Vagina (tissue), 2 donors: ENCODE measurements at places on chromosomes 1 and 21.

GRCh38 chr1:234528074-234528865, 49.3 kb upstream of the TARBP1 start:
- no peak for DNase-seq

DNA sequence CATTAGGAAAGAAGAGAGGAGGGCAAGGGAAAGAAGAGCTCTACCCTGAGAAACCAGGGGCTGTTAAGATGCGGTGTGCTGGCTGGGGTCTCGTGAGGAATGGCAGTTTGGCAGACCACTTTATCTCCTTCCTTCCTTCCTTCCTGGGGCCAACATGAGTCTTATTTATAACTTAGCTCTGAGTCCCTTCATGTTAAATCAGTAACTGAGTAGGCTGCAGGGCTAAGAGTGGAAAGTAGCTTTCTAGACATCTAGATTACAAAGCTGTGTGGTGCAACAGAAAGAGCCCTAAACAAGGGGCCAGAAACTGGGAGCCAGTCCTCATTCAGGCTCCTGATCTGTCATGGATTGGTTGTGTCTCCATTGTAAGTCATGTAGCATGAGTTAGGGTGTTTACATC, 135.4 kb upstream of the DUSP10 start:
- DNase-seq: no peak

DNA sequence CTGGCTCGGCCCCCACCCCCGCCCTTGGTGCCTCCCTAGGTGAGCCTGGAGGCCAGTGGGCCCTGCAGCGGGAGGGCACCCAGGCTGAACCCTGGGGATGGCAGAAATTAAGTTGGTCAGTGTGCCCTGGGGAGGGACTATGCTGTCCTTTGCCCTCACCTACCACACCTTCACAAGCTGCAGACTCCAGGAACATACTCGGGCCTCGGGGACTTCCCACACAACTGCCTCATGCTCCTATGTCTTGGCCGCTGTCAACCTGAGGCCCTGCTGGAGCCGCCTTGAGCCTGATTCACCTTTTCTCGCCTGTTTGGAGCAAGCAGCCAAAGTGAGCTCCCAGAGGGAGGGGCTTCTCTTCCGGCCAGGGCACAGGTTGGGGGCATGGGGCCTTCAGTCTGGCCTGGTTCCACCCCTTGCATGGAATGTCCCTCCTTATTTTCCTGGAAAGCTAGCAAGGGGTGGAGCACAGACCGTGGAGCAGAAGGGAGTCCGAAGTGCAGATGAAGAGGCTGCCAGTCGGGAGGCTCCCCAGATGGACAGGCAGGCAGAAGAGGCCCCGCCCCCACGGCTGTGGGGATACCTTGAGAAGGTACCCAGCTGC, 24.7 kb downstream of the KNCN start:
- DNase-seq: no peak

DNA sequence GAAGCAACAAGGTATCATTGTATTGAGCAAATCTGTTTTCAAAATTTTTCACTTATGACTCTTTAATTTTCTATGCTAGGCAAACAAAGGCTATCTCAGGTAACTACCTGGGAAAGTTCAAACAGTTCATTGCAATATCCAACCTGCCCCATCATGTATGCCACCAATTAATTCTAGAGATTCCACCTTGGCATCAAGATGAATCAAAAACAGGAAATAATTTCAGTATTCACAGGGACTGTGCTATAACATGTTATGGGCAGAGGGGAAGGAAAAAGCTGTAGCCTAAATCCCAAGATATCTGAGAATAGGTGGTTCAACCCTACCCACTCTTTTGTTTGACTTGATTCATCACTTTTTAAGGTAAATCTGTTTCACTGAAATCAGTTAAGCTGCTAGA, 67.5 kb upstream of the SH3GLB1 start:
- no peak for DNase-seq

DNA sequence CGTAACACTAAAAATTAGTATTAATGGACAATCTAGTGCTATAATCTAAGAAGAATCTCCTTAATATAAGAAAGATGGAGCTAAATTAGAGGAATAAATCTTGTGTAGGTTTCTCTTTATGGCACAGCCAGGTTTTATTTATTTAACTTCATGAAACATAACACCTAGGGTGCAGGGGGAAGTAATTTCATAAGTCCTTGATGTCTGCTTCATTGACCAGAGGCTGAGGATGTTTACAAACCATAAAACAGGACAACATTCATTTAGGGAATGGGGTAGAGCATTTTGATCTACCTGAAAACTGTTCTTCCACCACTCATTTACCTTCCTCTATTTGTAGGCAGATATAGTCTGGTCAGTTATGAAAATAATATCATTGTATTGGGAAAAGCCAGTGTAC, 95.5 kb downstream of the NGF start:
- DNase-seq: no peak

- DNase-seq: no peak
These were observed at the start of gene COL18A1 for GRCh38 chr21:45404730-45405270. TSS of gene COL18A1 (plus strand) at chr21:45405165. CDS start at chr21:45405231, 66 bp downstream.

DNA sequence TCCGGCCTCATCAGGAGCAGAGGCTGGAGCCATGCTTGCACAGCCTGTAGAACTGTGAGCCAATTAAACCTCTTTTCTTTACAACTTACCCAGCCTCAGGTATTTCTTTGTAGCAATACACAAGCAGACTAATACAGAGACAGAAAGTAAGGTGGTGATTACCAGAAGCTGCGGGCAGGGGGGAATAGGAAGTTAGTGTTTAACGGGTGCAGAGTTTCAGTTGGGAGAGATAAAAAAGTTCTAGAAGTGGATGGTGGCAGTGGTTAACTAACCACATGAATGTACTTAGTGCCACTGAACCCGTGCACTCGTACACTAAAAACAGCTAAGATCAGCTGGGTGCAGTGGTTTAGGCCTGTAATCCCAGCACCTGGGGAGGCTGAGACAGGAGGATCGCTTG, 80.4 kb upstream of the TARDBP start:
- DNase-seq: no peak

- DNase-seq: no peak
These were observed 17.7 kb downstream of the DDAH1 start for GRCh38 chr1:85447006-85447943.

- no peak for DNase-seq
These were observed 523.6 kb upstream of the PLXNA2 start for GRCh38 chr1:208767816-208768215.

GRCh38 chr1:58162952-58163550, 383.5 kb downstream of the OMA1 start:
- DNase-seq: no peak

GRCh38 chr1:37746806-37747205, 18.1 kb downstream of the EPHA10 start:
- no peak for DNase-seq

DNA sequence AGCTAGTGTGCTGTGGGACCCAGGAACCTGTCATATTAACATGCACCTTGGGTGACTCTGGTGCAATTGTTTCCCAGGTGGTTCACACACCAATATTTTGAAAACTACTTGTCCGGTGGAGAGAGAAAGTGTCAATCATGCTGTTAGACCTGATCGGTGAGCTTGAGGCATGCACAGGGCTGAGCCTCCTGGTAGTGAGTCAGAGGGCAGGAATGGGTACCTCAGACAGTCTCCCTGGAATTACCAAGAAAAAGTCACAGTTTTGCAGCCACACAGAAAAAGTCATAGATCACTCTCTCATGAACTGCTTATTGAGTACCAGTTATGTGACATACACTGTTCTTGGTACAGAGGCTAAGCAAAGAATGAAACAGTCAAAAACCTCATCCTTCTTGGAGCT, 140.1 kb upstream of the NFIA start:
- no peak for DNase-seq

DNA sequence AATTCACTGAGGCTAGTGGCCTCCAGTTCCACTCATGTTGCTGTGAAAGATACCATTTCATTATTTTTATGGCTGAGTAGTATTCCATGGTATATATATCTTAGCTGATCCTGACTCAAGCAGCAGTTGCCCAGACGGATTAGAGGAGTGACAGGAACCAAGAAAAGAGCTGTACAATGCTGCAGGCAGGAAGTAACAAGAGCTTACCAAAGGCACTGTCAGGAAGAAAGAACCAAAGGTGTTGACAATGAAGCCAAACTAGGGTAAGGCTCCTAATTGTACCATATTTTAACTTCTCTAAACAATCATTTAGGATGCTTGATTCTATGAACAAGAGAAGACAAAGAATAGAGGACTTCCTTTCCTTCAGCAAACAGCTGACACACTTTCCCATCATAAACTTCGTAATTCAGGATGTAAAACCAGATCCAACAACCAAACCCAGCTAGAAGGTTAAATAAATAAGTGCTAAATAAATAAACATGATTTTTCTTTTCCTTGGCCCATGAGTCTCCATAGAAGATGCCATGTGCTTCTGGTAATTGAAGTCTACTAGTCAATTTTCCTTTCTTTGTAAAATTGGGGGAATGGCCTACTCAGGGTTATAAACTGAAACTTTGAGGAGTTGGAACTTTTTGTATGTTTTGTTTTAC, 248.2 kb upstream of the SGIP1 start:
- no peak for DNase-seq

DNA sequence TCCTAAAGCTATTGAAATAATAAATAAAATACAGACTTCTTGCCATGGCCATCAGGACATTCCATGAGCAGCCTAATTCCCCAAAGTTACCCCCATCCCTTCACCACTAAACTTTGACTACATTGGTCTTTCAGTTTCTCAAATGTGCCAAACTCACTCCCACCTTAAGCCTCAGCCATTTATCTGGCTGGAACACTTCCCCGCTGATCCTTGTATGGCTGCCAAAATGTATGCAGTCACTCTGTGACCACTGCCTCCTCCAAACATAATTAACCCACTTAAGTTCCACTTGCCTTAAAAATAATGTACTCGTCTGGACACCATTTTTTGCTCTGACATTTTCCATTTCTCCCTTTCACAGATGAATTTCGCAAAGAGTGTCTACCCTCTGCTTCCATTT, 407.4 kb downstream of the NTNG1 start:
- DNase-seq: no peak

DNA sequence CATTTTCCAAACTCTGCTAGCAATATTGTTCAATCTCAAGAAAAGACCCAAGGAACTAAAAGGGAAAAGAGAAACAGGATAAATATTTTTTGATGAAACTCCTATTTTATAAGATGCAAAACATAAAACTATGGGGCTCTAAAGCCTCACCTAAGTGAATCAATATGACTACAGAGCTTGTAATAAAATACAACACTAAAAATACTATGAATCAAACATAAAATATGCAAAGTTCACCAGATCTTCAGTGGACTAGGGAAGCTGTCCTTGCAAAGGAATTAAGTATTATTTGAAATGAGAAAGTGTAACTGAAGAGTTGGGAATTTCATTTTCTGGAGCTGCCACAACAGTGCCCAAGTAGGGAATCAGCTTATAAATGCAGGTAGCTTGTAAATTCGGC, 124.5 kb downstream of the CRB1 start:
- DNase-seq: no peak

DNA sequence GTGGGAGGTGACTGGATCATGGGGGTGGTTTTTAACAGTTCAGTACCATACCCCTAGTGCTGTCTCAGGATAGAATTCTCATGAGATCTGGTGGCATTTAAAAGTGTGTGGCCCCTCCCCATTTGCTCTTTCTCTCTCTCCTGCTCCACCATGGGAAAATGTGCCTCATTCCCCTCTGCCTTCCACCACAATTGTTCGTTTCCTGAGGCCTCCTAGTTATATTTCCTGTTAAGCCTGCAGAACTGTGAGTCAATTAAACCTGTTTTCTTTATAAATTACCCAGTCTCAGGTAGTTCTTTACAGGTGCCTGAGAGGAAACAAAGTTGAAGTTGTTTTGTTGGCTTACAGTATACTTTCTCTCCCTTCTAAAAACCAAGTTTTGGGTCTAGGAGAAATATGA, 23.1 kb upstream of the SLC22A15 start:
- DNase-seq: no peak

GRCh38 chr1:177023726-177024125, 140.8 kb downstream of the ASTN1 start:
- no peak for DNase-seq

DNA sequence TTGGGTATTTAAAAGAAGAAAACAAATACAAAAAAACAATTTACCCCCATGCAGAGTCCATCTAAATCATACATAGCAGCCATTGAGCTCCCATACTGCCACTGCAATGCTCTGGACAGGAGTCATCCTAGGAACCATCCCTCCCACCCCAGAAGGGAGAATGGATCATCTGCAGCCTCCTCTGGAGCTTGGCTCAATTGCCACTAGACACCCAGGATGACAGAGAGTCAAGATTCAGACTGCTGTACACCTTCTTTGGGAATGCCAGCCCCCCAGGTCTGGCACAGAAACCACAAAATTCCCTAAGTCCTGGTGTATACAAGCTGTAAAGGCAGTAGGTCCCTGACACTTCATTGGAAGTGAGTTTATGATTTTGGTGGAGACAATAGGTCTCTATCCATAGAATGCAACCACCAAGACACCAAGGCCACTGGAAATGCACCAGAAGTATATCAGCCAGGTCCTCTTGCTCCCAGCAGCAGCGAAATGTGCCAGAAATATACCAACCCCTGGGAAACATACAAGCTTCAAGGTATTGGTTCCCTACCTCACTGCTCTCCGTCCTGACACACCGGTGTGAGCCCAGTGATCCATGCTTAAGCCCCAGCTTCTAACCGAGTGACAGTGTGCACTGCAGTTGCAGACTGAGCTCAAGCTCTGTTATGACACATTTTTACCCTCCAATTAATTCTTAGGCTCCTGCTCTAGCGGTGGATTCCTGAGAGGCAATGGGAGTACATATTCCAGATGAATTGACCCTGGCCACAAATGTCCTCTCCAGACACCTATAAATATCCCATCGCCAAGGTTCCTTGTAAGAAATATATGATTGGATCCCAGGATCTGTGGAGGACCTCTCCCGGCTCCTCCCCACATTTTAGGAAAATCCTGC, 4.4 kb downstream of the TAL1 start:
- no peak for DNase-seq

- no peak for DNase-seq
These were observed 50.4 kb upstream of the F3 start for GRCh38 chr1:94591823-94592570.

DNA sequence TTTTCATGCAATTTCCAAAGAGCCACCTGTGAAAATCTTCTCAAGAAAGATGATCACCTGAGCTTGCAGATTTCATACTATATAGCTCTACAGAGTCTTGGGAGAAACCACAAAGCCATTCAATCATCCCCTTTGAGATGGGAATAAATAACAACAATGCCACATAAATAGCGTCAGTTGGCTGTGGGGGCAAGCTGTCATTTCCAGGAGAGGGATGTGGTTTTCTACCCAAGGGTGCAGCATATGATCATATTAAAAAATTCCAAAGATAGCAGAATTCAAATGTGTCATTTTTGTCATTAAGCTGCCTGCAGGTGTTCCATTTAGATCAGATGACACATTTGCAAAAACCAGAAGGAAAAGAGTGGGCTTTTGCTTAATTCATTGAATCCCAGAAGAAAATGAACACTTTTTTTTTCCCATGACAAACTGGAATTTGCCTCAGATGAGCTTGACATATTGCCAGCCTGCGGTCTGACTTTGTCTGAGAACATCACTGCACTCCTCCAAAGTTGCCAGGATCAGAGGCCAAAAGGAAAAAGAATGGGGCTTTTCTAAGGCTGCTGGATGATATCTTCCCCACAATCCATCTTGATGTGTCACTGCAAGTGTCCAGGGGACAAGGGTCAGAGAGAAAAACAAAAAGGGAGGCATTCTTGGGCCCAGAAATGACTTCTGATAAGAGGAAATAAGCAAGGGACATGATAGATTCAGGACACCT, 314.1 kb upstream of the USP25 start:
- DNase-seq: no peak
